ENCODE measurements at places on chromosomes 1 and 21.

- DNase-seq, result no peak
Observed at GRCh38 chr1:33442141-33442540, 11.2 kb upstream of the PHC2 start.

GRCh38 chr21:31473685-31474345 lies 129.8 kb upstream of the TIAM1 start:
- peak; percentile 51 for DNase-seq

DNA sequence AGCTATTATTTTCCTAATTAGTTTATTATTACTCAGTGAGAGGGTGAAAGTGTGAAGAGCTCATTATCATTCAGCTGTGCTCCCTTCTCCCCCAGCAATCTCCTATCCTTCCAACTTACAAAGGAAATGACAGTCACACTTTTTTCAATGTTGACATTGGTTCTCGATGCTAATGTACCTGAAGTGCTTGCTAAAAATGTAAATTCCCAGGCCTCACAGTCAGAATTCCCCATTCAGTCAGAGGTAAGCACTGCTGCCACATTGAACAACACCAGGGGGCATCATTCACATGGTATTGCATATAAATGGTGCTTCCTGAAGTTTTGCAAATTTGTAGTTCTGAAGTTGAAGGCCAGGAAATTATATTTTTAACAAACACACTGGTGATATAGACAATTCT lies 132.7 kb upstream of the FOXD3 start:
- DNase-seq, result peak; percentile 24

DNA sequence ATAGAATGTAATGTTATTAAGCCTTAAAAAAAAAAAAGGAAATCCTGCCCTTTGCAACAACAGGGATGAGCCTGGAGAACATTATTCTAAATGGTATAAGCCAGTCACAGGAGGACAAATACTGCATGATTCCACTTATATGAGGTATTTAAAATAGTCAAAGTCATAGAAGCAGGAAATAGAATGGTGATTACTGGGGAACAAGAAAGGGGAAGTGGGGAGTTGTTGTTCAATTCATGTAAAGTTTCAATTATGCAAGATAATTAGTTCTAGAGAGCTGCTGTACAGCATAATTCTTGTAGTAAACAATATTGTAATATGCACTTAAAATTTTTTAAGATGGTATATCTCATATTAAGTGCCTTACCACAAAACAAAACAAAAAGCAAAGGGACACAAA lies 13.2 kb downstream of the FCER1A start:
- DNase-seq, result no peak

DNA sequence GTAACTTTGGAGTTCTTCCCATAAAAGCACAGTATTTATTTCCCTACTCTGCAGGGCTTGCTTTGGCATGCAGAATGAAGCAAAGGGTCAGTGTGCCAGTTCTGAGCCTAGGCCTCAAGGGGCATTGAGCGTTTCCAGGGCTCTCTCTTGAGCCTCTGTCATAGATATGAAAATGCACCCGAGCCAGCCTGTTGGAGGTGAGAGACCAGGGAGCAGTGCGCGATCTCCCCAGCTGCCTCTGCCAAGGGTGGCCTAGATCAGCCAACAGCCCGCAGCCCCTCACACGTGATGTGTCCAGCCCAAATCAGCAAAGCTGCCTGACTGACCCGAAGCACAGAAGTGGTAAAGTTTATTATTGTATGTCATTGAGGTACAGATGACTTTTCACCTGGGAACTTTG lies 63.7 kb downstream of the TENT5C start:
- DNase-seq, result no peak

DNA sequence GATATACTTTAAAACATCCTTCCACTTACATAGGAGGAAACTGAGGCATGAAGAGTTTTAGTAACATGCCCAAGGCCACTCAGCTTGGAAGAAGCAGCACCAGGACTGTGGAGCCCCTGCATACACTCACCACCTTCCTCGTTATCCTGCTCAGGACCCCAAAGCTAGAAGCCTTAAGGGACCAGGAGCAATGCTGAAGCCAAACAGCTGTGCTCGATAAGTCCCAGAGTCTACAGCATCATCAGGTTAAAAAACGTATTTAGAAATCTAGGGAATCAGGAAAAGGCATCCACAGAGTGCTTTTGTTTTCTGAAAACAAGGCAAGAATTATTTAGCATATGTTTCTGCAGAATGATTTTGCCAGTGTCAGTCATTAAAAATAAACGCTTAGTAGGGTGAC lies 301.7 kb upstream of the ESRRG start:
- DNase-seq, result no peak

DNA sequence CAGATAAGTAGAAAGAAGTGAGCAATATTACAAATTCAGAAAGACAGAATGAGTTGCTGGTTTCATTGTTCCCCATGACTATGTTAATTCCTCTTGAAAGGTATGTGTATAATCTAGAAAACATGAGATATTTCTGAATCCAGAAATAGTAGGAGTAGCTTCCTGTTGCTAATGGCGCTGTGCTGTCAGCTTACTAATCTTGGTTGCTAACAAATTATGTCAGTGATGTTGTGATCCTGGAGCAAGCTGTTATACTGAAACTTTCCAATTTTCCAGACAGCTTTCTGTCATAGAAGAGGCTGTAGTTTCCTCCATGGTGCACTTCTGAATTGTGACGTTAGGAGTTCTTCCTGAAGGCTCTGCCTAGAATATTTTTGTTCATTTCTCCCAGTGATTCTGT lies 372.3 kb downstream of the USP25 start:
- DNase-seq, result no peak

DNA sequence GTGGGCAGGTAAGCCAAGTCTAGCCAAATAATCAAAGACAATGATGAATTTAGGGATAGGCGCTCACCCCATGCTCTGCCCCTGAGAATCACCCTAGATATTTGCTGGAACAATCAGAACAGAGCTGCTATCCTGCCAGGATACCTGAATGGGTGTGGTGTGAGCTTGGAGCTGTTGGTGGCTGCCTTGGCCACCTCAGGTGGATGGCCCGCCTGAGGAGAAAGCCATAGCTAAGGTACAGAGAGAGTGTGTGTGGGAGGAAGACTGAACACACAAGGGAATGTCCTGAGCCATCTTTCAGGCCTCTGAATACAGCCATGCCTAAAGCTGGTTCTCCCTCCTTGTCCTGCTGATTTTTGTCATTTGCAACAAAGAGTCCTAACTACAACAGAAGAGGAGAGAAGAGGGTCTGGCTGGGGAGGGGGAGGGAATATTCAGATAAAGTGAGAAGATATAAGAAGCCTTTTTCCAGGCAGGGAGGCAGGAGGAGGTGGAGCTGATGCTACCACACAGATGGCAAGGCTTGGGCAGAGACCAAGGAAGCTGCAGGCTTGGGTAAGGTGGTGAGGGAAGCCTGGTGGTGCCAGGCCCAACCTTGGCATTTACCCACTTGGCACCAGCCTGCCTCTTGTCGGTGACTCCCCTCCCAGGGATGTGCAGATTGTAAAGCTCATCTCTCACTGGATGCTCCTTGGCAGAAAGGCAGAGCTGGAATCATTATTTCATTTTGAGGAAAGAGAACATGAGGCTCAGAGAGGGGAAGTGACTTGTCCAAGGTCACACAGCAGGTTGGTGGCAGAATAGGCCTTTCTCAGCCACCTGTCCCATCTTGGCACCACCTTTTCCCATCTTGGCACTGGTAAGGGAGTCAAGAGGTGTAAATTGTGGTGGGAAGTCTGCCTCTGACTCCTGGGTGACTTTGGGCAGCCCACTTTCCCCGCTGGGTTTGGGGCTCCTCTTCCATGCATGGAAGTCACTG lies 49.7 kb downstream of the NKAIN1 start:
- no peak for DNase-seq

GRCh38 chr1:34690269-34690668 lies 64.6 kb upstream of the GJB5 start:
- DNase-seq, result no peak

DNA sequence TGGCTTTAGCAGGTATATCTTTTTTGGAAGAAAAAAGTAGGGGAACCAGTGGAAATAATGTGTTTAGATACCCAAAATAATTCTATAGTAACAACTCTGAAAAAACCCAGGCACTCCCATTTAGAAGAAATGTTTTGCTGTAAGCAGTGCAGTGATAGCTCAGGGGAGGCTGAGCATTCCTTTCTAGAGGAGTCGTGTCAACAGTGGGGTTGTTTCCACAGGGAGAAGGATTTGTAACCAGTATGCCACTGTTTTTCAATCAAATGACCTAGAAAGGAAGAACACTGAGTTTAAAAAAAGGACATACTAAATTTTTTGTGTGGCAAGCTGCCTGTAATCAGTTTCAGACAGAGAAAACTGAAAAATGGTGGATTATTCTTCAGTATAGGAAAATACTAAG lies 2.4 kb downstream of the PGD start:
- DNase-seq, result no peak

- no peak for DNase-seq
Observed at GRCh38 chr21:16891821-16892220, 621.0 kb upstream of the CXADR start.

GRCh38 chr21:41220208-41220733 lies 52.3 kb downstream of the BACE2 start:
- no peak for DNase-seq

DNA sequence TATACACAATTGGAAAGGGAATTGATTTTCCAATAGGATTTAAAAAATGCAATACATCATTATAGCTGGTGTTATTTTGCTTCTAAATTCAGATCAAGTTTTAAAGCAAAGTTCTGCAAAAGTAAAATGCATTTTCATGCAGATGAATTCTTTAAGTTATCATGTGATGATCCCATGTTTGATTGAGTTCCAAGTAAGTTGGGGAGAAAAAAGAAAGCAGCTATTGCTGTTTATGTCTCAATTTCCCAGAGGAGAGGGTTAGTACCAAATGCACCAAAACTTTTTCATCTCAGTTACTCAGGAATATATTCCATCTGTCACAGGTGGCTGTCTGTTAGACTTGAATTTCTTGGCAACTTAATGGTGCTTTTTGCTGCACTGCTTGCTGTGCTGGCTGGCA lies 29.7 kb downstream of the HSPA13 start:
- DNase-seq, result no peak

- peak; percentile 34 for DNase-seq
Observed at GRCh38 chr1:10818262-10819197, 22.1 kb upstream of the CASZ1 start.

GRCh38 chr1:78292361-78292760 lies 198.4 kb upstream of the PTGFR start:
- DNase-seq, result no peak

GRCh38 chr1:112794654-112795239 lies 79.6 kb upstream of the PPM1J start:
- DNase-seq, result no peak

DNA sequence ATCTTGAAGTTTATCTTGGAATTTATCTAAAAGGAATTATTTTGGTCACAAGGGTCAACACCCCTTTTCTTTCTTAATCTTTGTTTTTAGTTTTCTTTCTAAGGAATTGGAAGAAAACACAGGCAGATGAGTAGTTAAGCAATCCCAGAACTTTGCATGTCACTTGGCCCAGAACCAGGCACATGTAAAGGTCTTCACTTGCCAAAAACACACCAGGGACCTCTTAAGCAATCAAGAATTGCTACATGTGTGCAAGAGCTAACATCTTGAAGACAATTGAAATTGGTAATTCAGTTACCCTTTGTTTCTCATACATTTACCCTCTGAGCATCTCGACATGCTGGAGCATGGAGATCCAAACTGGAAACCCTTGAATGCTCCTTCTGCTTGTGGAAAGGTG lies 114.2 kb downstream of the ZC3H11B start:
- DNase-seq, result no peak

DNA sequence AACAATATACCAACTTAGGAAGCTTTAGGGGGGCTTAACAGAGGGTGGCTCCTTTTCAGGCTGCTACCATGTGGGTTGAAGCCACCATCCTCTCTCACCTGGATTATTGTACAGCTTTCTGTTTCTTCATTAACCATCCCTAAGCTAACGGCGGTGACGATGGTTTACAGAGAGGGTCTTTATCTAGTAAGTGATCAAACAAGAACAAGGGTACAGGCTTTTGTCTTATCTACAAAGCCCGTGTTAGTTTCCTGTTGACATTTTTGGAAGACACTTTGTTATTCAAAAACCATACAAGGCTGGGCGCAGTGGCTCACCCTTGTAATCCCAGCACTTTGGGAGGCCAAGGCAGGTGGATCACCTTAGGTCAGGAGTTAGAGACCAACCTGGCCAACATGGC lies 20.4 kb downstream of the SLC25A33 start:
- DNase-seq, result no peak

GRCh38 chr1:171521567-171521966 lies 36.2 kb downstream of the PRRC2C start:
- no peak for DNase-seq

- DNase-seq, result no peak
Observed at GRCh38 chr1:244792188-244792850, 43.1 kb upstream of the COX20 start.

DNA sequence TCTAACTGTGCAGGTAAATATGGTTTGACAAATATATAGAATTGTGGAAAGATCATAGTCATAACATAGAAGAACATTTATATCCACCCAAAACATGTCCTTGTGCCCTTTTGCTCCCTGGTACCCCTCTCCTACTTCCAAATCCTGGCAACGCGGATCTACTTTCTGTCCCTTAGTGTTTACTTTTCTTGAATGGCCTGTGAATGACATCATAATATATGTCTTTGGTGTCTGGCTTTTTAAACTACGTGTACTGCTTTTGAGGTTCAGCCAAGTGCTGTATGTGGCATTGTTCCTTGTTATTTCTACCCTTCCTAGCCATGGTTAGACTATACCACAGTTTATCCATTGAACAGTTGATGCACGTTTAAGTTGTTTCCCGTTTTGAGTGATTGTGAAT lies 155.6 kb downstream of the SDCCAG8 start:
- peak; percentile 57 for DNase-seq

DNA sequence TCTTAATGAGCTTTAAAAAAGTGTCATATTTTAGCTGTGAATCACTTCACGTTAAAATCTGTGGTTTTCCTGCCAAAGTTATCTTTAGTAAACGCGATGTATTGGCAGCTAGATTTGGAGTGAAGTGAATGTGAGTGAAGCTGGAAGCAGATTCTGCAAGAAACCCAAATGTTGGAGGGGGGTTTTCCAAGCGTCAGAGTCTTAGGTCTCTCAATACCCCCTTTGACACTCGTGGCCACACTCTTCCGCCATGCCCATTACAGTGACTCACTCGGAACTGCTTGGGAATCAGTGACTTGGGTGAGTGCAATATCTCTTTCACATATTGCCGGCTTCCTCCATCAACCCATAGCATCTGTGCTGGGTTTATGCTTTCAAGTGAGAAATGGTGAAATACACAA lies 17.5 kb downstream of the B3GALT5 start:
- DNase-seq, result no peak

- no peak for DNase-seq
Observed at GRCh38 chr1:22153660-22154437, 11.0 kb upstream of the WNT4 start.

DNA sequence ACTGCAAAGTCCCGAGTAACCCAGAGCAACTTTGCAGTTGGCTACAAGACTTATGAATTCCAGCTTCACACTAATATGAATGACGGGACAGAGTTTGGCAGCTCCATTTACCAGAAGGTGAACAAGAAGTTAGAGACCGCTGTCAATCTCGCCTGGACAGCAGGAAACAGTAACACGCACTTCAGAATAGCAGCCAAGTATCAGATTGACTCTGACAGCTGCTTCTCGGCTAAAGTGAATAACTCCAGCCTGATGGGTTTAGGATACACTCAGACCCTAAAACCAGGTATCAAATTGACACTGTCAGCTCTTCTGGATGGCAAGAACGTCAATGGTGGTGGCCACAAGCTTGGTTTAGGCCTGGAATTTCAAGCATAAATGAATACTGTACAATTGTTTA lies 66.8 kb downstream of the ACBD6 start:
- no peak for DNase-seq
